NCI-H2081 (cell line): ENCODE measurements at places on chromosomes 1 and 21.

GRCh38 chr21:45309987-45310381 is 22.3 kb upstream of the POFUT2 start:
- no peak for DNase-seq

- DNase-seq, result no peak
Observed at GRCh38 chr1:10387677-10388386, 11.0 kb upstream of the PGD start.

DNA sequence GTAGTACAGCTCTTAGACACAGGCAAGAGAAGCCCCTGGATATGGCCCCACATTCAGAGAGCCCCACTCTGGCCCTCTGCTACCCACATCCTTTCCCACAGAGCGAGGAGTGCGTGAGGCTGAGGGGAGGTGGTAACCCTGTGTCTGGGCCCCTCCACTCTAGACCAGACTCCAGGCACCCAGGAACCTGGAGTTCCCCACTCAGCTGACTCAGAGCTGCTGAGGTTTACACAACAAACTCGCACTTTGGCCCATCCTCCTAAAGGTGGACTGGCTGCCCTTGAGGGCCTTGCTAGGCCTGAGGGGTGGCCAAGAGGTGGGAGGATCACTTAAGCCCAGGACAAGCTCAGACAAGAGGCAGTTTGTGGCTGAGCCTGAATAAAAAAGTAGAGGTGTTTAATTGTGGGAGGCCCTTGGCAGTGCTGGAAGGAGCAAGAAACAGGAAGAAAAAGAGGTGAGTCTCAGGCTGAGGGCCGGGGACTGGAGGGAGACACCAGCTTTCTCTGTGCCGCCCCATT is 10.7 kb downstream of the MR1 start:
- no peak for DNase-seq

DNA sequence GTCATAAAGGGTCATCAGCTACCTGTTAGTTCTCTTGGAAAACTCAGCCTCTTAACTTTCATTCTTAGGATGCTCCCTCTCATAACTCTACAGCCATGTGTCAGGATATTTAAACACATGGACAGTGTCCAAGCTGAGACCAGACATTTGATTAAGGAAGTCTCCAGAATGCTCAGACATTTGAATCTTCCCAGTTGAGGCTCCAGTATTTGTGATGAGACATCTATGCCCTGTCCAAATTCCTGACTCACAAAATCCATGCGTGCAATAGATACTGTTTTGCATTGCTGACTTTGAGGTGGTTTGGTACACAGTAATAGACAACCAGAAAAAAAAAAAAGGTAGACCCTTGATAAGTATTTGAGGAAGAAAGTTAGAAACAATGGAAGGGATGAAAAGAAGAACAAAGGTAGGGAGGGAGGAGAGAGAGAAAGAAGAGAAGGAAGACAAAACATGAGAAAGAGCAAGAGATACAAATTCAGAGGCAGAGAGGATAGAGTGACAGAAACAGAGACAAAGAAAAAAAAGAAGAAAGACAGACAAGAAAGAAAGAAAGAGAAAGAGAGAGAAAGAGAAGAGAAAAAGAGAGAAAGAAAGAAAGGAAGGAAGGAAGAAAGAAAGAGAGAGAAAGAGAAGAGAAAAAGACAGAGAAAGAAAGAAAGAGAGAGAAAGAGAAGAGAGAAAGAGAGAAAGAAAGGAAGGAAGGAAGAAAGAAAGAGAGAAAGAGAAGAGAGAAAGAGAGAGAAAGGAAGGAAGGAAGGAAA is 275.5 kb upstream of the PRMT6 start:
- no peak for DNase-seq
